ENCODE measurements at places on chromosomes 11 and 22.

- H3K4me1 ChIP-seq = peaks cover 49% of the 10 kb centered on the region
- no peak overlapping the region for H3K4me3 ChIP-seq
- no peaks in the 10 kb centered on the region for H3K27me3 ChIP-seq
- H3K36me3 ChIP-seq = peaks cover 3% of the 10 kb centered on the region
Measured at GRCh38 chr11:69300120-69301060, 6.4 kb downstream of the MYEOV start.

GRCh38 chr11:10208131-10208575 lies 85.9 kb downstream of the SBF2 start:
- H3K27ac ChIP-seq = no peak overlapping the region
- DNase-seq = no peak
- H3K36me3 ChIP-seq = peaks cover 2% of the 10 kb centered on the region
- H3K4me3 ChIP-seq = no peak overlapping the region

DNA sequence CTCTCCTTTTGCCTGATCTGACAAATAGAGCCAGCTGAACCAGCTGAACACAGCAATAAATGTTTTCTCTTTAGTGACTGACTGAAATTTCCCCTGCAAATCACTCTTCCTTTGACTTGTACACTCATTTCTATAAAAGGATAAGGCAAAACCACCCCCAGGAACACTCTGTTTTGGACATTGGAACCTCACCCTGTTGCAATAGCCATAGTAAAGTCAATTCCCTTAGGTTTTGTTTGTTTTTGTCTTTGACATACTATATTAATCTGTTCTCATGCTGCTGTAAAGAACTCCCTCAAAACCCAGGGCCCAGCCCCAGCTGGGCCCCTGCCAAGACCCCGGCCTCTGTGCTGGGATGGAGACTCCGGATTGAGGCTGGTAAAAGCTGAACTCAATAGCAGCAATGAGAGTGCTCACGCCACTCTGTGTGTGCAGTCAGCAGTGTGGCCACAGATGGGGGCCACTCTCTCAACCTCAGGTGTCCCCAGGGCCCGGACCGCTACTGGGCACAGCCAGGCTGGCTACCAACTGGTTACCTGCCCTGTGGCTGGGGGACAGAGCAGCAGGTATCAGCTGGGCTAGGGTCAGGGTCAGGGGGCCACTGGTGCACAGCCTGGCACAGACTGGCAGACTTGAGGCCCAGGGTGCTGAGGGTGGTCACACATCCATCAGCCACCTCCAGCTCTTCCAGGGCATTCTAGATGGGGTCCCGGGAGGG lies 597.4 kb downstream of the LUZP2 start:
- no peaks in the 10 kb centered on the region for H3K36me3 ChIP-seq
- no peak overlapping the region for H3K4me3 ChIP-seq
- H3K4me1 ChIP-seq = no peaks in the 10 kb centered on the region

GRCh38 chr11:11239959-11240358 lies 113.1 kb downstream of the CSNK2A3 start:
- no peak for DNase-seq
- no peaks in the 10 kb centered on the region for H3K36me3 ChIP-seq
- H3K27ac ChIP-seq = no peak overlapping the region
- no peak overlapping the region for H3K4me3 ChIP-seq

DNA sequence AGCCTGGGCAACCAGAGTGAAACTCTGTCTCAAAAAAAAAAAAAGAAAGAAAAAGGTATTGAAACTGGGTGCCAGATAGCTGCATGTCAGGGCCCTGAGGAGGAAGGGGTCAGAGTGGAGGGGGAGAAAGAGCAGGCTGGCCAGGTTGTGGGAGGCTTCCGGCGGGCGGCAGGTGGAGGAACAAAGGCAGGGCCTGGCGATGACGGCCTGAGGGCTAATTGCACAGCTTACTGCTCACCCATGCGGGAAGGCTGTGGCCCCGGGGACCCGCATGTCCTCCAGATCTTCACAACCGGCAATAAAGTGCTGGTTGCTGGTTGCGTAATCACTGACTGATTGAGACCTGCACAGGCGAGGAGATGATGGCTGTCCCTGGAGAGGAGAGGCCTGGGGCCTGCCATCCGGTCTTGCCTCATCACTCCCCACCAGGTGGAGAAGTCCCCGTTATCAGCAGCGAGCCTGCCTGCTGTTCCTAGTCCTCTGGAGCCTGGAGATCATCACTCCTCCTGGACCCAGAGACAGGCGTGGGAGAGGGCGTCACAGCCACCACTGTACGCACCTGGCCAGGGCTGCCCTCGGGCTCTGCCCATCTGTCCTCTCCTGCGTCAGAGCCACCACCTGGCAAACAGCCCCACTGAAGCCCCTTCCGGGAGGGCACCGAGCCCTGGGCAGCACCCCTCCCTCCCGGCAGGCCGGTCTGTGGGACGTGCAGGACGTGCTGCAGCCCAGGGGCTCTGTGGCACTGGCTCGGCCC lies 18.7 kb downstream of the H19 start:
- H3K36me3 ChIP-seq = no peaks in the 10 kb centered on the region
- H3K27me3 ChIP-seq = no peaks in the 10 kb centered on the region

GRCh38 chr22:42560781-42561180 lies 7.0 kb downstream of the SERHL2 start:
- H3K27me3 ChIP-seq = no peaks in the 10 kb centered on the region
- no peak overlapping the region for H3K27ac ChIP-seq
- no peak overlapping the region for H3K4me3 ChIP-seq
- H3K36me3 ChIP-seq = peaks cover 3% of the 10 kb centered on the region
- H3K4me1 ChIP-seq = no peaks in the 10 kb centered on the region
- peak; percentile 33 for DNase-seq

DNA sequence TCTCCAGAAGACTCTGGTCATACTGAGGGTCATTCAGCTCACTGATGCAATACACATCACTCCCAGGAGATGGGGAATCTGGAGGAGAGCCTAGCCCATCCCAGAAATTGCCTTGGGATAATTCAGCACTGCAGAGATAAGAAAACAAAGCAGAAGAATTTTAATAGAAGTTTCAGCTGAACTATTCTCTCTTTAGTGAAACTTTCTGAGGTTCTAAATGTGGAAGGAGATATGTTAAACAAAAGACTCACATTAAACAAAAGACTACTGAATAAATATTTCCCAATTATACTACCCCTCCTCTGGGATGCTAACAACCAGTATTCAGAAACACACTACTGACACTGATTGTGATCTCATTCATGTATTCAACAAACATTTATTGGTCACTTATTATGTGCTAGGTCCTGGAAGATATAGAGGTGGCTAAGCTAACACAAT lies 47.8 kb downstream of the C2CD3 start:
- DNase-seq = no peak
- H3K27ac ChIP-seq = no peak overlapping the region
- no peaks in the 10 kb centered on the region for H3K4me1 ChIP-seq
- no peaks in the 10 kb centered on the region for H3K27me3 ChIP-seq
- peaks cover 18% of the 10 kb centered on the region for H3K36me3 ChIP-seq
- no peak overlapping the region for H3K4me3 ChIP-seq

- no peaks in the 10 kb centered on the region for H3K27me3 ChIP-seq
- no peak overlapping the region for H3K4me3 ChIP-seq
- DNase-seq = no peak
- H3K36me3 ChIP-seq = no peaks in the 10 kb centered on the region
- no peak overlapping the region for H3K27ac ChIP-seq
- no peaks in the 10 kb centered on the region for H3K4me1 ChIP-seq
Measured at GRCh38 chr11:117687776-117688175, 109.2 kb downstream of the DSCAML1 start.

GRCh38 chr11:97514446-97514845 lies 1124.6 kb downstream of the JRKL start:
- no peaks in the 10 kb centered on the region for H3K27me3 ChIP-seq
- H3K4me3 ChIP-seq = no peak overlapping the region
- no peak overlapping the region for H3K27ac ChIP-seq
- no peak for DNase-seq
- H3K36me3 ChIP-seq = no peaks in the 10 kb centered on the region
- no peaks in the 10 kb centered on the region for H3K4me1 ChIP-seq

- H3K27ac ChIP-seq = peak overlapping the region; percentile 82
- H3K27me3 ChIP-seq = peaks cover 2% of the 10 kb centered on the region
- peak overlapping the region; percentile 96 for H3K4me3 ChIP-seq
- H3K36me3 ChIP-seq = peaks cover 37% of the 10 kb centered on the region
- no peak for DNase-seq
- H3K4me1 ChIP-seq = peaks cover 60% of the 10 kb centered on the region
Measured at GRCh38 chr11:118923721-118924587, 1.8 kb downstream of the BCL9L start.

GRCh38 chr11:97118614-97119200 lies 728.9 kb downstream of the JRKL start:
- H3K27me3 ChIP-seq = no peaks in the 10 kb centered on the region
- no peaks in the 10 kb centered on the region for H3K4me1 ChIP-seq
- no peaks in the 10 kb centered on the region for H3K36me3 ChIP-seq
- no peak overlapping the region for H3K27ac ChIP-seq
- no peak for DNase-seq
- H3K4me3 ChIP-seq = no peak overlapping the region

- H3K27ac ChIP-seq = no peak overlapping the region
- H3K4me1 ChIP-seq = peaks cover 8% of the 10 kb centered on the region
- no peak overlapping the region for H3K4me3 ChIP-seq
- H3K27me3 ChIP-seq = peaks cover 52% of the 10 kb centered on the region
- DNase-seq = no peak
- no peaks in the 10 kb centered on the region for H3K36me3 ChIP-seq
Measured at GRCh38 chr11:62930157-62930556, 9.0 kb upstream of the CHRM1 start.

DNA sequence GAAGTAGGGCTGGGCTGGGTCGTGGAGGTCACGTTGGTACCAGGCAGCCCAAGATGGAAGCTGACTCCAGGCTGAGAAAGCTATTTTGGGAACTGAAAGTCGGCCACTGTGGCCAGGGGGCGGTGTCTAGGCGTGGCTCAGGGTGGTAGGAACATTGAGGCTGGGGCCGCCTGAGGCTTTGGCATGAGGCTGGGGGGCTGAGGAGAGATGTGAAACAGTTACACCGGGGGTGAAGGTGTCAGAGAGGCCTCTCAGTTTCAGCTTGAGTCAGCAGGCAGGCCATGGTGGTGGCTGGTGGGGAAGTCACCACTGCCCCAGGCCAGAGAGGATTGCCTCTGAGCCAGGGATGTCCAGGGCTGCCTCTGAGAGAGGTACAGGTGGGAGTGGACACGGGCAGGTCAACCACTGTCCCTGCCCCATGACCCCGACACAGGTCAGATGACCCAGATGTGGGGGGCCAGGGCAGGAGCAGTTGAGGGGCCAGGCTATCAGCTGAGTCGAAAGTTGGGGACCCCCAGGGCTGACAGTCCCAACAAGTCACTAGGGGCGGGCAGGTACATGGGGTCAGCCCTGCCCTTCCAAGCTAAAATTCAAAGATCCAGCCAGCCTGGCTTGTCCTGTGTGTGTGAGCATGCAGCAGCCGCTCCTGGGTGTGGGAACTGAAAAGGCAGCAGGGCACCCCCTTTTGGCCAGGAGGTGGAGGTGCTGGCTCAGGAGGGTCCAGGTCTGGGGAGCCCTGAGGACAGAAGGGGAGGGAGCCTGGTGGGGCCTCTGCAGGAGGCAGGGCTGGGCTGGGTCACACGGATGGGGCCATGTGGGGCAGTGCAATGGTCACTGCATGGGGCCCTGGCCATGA lies 7.2 kb downstream of the KCNK7 start:
- H3K36me3 ChIP-seq = peaks cover 19% of the 10 kb centered on the region
- H3K27me3 ChIP-seq = no peaks in the 10 kb centered on the region
- H3K27ac ChIP-seq = peak overlapping the region; percentile 86
- peaks cover 40% of the 10 kb centered on the region for H3K4me1 ChIP-seq
- peak; percentile 82 for DNase-seq

DNA sequence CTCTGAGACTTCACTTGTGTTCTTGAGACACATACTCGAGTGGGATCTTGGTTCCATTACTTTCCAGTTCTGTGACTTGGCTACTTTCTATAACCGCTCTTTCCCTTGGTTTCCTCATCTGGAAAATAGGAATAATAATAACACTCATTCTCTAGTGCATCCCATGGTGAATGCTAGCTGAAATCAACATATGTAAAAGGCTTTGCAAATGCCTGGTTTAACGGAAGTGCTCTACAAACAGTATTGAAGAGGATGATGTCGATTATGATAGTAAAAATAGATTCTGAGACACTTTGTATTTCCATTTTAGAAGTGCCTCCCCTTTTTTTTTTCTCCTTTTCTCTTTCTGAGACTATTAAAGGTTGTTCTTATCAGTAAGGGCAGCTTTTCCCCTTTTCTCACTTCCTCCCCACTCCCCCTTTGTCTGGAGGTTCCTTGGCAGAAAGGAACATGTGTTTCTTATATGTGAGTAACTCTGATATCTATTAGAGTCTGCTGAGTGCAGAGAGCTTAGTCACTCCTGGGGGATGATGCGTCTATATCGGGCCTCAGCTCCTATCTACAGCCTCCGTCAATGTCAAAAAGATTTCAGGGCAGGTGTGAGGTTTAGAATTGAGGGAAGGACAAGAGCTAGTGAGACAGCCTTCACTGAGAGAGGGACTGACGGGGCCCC lies 489.3 kb downstream of the NTM start:
- H3K27me3 ChIP-seq = no peaks in the 10 kb centered on the region
- no peaks in the 10 kb centered on the region for H3K4me1 ChIP-seq
- no peak overlapping the region for H3K4me3 ChIP-seq
- no peak overlapping the region for H3K27ac ChIP-seq
- no peak for DNase-seq
- no peaks in the 10 kb centered on the region for H3K36me3 ChIP-seq

- H3K36me3 ChIP-seq = peaks cover 10% of the 10 kb centered on the region
- peaks cover 9% of the 10 kb centered on the region for H3K27me3 ChIP-seq
- peak overlapping the region; percentile 92 for H3K4me3 ChIP-seq
Measured at GRCh38 chr11:8910649-8911026, 351 bp upstream of the AKIP1 start.

DNA sequence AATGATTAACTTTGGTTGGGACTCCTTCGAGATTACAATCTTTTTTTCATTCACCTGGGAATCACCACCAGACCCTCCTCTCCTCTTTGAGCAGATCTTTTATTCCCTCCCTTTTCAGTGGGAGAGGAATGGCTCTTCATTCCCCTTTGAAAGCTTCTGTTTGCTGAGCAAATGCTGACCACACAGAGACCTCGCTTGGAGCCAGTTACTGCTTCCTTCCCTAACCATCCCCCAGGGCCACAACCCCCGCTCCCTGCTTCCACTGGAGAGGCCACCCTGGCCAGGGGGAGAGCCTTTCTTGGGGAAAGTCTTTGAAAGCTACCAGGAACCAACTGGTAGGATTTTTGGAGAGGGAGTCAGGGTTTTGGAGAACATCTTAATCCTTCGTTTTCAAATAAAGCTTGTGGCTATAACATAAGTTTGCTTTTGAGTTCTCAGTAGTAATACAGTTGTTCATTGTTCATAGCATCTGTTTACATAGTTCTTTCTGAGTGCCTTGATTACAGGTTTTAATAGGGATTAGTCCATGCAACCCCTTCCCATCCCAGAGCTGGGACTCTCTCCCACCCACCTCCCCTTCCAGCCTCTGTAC lies 138.4 kb downstream of the DBX1 start:
- H3K4me1 ChIP-seq = no peaks in the 10 kb centered on the region
- H3K36me3 ChIP-seq = no peaks in the 10 kb centered on the region
- H3K27me3 ChIP-seq = no peaks in the 10 kb centered on the region
- no peak overlapping the region for H3K4me3 ChIP-seq
- no peak for DNase-seq
- no peak overlapping the region for H3K27ac ChIP-seq

GRCh38 chr22:33013531-33014162 lies 44.5 kb downstream of the SYN3 start:
- H3K4me3 ChIP-seq = no peak overlapping the region
- no peaks in the 10 kb centered on the region for H3K4me1 ChIP-seq
- no peak overlapping the region for H3K27ac ChIP-seq
- no peaks in the 10 kb centered on the region for H3K36me3 ChIP-seq
- H3K27me3 ChIP-seq = peaks cover 5% of the 10 kb centered on the region

- no peak for DNase-seq
- no peak overlapping the region for H3K4me3 ChIP-seq
Measured at GRCh38 chr11:18490319-18490718, 34.7 kb downstream of the LDHAL6A start.

Measured in activated CD4-positive, alpha-beta T cell treated with anti-CD3 and anti-CD28 coated beads, Interleukin-2, amount 10 ng/mL, durations not matched to agents 7 days and 5 days (primary cell).